ENCODE measurements at places on chromosomes 6 and 20. TPM values are rescaled to one million over a fixed set of nuclear protein-coding genes. Genes with fewer than 3 reads are reported as not detected.
A peak's percentile ranks its signal among the peaks of the same experiment; 100 is the strongest.

- H3K4me3 ChIP-seq = no peak overlapping the region
- no peaks in the 10 kb centered on the region for H3K4me1 ChIP-seq
- peaks cover 84% of the 10 kb centered on the region for H3K36me3 ChIP-seq
- no peaks in the 10 kb centered on the region for H3K27me3 ChIP-seq
- DNase-seq = no peak
These were observed 24.0 kb upstream of the SERINC1 start for GRCh38 chr6:122495612-122496011.

The ASIP gene
- not detected for total RNA-seq

DNA sequence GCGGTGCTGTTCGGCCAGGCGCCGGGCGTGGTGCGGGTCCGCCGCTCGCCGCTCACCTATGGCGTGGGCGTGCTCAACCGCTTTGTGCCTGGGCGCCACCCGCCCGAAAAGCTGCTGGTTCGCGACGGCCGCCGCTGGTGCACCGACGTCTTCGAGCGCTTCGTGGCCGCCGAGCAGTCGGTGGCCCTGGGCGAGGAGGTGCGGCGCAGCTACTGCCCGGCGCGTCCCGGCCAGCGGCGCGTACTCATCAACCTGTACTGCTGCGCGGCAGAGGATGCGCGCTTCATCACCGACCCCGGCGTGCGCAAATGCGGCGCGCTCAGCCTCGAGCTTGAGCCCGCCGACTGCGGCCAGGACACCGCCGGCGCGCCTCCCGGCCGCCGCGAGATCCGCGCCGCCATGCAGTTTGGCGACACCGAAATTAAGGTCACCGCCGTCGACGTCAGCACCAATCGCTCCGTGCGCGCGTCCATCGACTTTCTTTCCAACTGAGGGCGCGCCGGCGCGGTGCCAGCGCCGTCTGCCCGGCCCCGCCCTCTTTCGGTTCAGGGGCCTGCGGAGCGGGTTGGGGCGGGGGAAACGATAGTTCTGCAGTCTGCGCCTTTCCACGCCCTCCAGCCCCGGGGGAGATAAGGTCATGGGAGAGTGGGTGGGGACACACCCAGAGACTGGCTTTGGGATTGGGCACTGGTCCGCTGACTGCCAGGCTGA lies 15.7 kb downstream of the ADISSP start:
- peaks cover 17% of the 10 kb centered on the region for H3K4me1 ChIP-seq
- H3K36me3 ChIP-seq = peaks cover 9% of the 10 kb centered on the region
- H3K27ac ChIP-seq = no peak overlapping the region
- no peak for DNase-seq
- H3K4me3 ChIP-seq = peak overlapping the region; percentile 34

DNA sequence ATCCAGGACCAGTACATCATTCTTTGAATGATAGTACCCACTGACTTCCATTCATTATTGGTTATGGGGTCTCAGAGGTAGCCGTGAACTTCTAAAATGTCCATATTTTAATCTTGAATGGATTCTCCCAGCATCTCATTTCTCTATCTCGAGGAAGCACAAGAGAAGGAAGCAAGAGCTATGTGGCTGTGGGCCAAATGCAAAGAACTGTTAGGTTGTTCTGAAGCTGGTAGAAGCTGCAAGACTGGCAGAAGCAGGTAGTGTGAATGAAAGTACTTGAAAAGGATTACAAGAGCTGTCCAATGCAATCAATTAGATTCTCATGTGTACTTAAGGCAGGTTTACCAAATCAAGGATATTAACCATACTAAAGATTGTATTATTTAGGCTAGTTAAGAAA lies 1131.8 kb downstream of the GRIK2 start:
- H3K36me3 ChIP-seq = no peaks in the 10 kb centered on the region
- H3K27me3 ChIP-seq = no peaks in the 10 kb centered on the region
- no peak overlapping the region for H3K4me3 ChIP-seq
- H3K27ac ChIP-seq = no peak overlapping the region
- H3K4me1 ChIP-seq = no peaks in the 10 kb centered on the region
- no peak for DNase-seq

The RIN2 gene
- total RNA-seq = 22.1 TPM

DNA sequence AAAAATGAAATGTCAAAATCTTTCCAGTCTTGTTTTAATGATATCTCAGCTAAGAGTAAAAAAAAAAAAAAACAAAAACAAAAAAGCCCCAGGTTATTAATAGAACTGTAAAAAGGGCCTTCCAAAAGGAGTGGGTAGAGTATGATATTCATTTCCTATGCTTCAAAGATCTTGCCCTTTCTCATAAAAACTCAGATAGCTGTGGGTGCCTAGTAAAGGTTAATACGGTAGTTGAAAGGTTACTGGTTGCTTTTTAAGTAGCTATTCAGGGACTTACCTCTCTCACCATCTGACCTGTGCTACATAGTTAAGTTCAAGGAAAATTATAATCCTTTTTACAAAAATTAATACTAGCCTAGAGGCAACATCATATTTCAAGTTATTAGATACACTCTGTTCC lies 14.9 kb downstream of the TRMT6 start:
- no peak for DNase-seq
- no peak overlapping the region for H3K4me3 ChIP-seq
- H3K36me3 ChIP-seq = peaks cover 3% of the 10 kb centered on the region
- no peak overlapping the region for H3K27ac ChIP-seq
- H3K4me1 ChIP-seq = no peaks in the 10 kb centered on the region

DNA sequence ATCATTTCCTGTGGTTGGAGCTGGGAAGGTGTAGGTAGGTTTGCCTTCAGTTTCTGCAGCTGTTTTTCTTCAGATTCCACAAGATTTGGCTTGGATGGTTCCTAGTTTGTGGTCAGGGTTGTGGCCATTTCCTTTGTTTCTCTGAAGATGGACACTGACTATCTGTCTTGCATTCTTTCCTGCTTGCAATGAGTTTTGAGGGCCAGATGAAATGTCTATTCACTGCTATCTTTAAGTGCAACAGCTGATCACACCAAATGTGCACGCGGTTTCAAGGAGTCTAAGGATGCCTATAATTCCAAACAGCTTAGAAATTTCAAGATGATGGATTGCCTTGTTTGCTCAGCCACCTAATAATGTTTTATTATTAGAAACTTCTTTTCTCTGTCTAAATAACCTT lies 28.4 kb downstream of the IL20RA start:
- H3K4me3 ChIP-seq = no peak overlapping the region
- H3K36me3 ChIP-seq = peaks cover 2% of the 10 kb centered on the region
- peaks cover 6% of the 10 kb centered on the region for H3K27me3 ChIP-seq
- no peak for DNase-seq
- H3K27ac ChIP-seq = no peak overlapping the region

The EPPIN gene
- total RNA-seq = not detected

DNA sequence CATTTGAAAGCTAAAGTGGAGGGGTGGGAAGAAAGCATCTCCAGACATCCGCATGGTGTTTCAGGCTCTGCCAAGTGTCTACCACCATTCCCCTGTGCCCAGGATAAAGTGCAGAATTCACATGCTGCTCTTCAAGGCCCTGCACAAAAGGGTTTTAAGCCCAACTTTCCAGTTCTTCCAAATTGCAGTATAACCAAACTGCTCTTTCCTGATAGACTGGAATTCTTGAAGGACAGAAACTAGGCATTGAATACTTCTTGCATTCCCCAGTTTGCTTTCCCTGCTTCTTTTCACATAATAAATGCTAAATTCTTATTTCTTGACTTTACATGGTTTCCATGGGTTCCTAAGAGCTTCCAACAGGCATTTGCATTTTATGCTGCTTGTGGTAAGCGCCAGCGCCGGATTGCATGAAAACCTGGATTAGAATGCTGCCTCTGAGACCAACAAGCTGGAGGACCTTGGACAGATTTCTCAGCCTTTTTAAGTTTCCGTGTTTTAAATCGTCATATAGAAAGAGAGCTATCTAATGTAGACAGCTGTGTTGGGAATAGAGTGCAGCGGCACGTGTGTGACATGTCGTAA lies 7.9 kb downstream of the SOX4 start:
- peak overlapping the region; percentile 67 for H3K4me3 ChIP-seq
- peaks cover 37% of the 10 kb centered on the region for H3K36me3 ChIP-seq
- H3K27me3 ChIP-seq = peaks cover 3% of the 10 kb centered on the region
- DNase-seq = no peak

DNA sequence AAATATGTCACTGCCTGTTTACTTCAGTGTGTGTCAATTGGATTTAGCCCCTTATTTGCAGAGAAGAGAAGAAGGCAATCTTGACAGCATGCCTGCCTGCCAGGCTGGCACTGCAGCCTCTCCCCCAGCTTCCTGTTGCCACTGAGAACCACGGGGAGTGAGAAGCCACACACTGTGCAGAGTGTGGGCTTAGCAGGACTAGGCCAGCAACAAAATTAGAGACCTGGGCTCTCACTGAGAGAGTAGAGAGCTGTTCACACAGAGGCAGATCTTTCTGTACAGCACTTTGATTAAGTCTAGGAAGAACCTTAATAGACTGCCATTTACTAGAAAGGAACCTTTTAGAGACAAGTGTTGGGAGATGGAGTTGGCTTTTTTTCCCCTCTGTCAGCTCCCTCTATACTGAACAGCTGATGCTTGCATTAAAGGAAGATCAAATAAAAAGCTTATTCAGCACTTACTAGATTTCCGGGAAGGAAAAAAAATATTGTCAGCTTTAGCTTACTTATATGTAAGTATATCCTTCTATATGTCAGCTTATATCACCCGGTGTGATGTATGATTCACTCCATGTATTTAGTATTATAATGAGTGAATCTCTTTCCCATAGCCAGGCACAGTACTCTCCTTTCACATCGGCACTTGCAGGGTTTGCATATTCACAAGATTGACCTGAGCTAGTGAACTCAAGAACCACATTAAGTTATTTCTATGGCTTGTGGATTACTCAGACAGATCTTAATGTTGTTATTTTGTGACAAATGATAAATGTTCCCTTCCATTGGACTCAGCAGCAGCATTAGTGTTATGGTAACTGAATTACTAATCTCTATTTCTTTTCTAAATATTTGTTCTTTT lies 851.0 kb upstream of the EPHA7 start:
- no peak overlapping the region for H3K4me3 ChIP-seq
- H3K36me3 ChIP-seq = no peaks in the 10 kb centered on the region
- no peaks in the 10 kb centered on the region for H3K4me1 ChIP-seq
- H3K27me3 ChIP-seq = no peaks in the 10 kb centered on the region

The SPAG4 gene
- 2.3 TPM for total RNA-seq

- H3K36me3 ChIP-seq = no peaks in the 10 kb centered on the region
- H3K27me3 ChIP-seq = peaks cover 3% of the 10 kb centered on the region
- no peak for DNase-seq
- no peak overlapping the region for H3K27ac ChIP-seq
- no peak overlapping the region for H3K4me3 ChIP-seq
These were observed 192.4 kb upstream of the PRDM1 start for GRCh38 chr6:105893741-105894140.

DNA sequence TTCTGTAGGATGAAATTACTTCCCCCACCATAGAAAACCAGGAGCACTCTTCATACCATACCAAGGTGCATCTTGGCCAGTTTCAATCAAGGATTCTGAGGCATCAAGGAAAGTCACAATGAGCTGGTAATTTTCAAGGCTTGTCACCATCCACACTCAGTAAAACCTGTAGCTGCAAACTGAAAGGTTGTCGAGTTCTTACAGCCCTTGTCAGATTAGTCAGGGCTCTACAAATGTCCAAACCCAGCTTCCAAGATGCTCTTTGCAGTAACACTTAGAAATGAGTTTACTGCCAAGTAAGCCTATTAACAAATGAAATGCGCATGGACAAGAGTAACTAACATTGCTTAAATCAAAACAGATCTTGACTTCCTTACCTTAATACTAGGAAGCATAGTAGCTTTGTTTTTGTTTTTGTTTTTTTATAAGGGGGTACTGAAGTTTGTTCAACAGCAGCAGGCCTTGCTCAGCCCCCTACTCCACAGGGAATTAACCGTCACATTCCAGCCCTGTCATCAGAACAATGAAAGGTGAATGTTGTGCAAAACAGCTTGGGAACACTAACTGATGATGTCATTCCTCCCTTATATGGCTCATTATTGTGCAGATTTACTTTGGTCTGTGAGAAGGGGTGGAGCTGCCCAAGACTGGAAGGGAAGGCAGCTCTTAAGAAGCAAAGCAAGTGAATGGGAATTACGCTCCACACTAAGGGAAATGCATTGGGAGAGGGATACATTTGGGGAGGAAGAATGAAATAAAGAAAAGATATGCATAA lies 49.9 kb upstream of the TMEM30A start:
- H3K36me3 ChIP-seq = no peaks in the 10 kb centered on the region
- peaks cover 23% of the 10 kb centered on the region for H3K4me1 ChIP-seq
- DNase-seq = no peak
- H3K27ac ChIP-seq = peak overlapping the region; percentile 76
- peak overlapping the region; percentile 34 for H3K4me3 ChIP-seq
- no peaks in the 10 kb centered on the region for H3K27me3 ChIP-seq

GRCh38 chr20:51507216-51508036 lies 35.1 kb downstream of the NFATC2 start:
- H3K27me3 ChIP-seq = no peaks in the 10 kb centered on the region
- H3K4me1 ChIP-seq = peaks cover 41% of the 10 kb centered on the region
- H3K36me3 ChIP-seq = no peaks in the 10 kb centered on the region
- H3K27ac ChIP-seq = no peak overlapping the region

GRCh38 chr20:41174782-41175181 lies 37.4 kb downstream of the PLCG1 start:
- peaks cover 43% of the 10 kb centered on the region for H3K4me1 ChIP-seq
- H3K27me3 ChIP-seq = peaks cover 5% of the 10 kb centered on the region
- peaks cover 35% of the 10 kb centered on the region for H3K36me3 ChIP-seq
- H3K27ac ChIP-seq = peak overlapping the region; percentile 68

DNA sequence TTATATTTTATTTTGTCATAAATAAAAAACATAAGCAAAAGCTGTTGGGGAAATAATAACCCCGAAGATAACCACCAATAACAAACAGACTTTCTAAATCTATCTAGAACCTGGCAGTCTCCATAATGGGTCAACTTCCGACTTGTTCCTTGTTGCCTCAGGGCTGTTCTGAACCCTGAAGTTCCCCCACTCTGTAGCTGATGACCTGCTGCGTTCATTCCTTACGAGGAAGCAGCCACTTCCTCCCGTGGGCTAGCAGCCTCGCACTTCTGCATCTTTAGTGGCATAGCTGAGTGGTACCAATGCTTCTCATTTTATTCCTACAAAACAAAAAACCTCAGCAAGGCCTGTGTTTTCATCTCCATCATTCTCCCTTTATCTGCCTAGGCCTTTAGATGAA lies 103.0 kb downstream of the PLEKHG1 start:
- no peak for DNase-seq
- no peaks in the 10 kb centered on the region for H3K27me3 ChIP-seq
- no peak overlapping the region for H3K4me3 ChIP-seq
- no peak overlapping the region for H3K27ac ChIP-seq
- no peaks in the 10 kb centered on the region for H3K36me3 ChIP-seq

Measured in neural crest cell (in vitro differentiated cells).